ENCODE measurements at places on chromosomes 2 and 18.
A peak's percentile ranks its signal among the peaks of the same experiment; 100 is the strongest.

DNA sequence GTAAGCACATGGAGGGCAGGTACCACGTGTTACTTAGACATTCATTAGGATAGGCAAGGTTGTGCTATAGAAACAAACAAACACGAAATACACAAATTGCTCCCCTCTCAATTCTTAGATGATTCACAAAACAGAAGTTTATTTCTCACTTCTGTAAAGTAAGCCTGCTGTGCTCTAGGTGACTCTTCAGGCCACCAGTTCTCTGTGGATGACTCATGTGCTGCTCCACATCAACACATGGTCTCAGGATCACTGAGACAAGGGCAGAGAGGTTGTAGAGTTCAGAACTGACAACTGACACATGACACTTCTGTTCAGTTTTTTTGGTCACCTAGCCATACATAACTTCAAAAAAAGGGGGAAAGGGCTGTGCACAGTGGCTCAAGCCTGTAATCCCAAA, 70.6 kb downstream of the DAW1 start:
- DNase-seq, result no peak

DNA sequence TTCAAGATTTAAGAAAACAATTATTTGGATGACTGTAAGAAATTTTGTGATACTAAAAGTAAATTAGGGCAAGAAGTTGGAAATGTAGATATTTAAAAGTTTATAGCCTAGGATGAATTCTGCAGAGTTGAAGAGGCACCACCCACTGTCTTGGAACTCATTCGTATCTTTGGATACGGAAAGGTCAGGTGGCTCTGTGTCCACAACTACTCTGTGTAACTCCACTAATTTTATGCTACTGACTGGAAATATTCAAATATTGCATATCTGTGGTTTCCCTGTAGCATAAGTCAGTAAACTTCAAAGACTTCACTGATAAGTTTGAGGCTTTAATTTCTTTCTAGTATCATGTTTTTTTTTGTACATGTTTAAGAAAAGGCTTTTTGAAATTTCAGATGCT, 156.9 kb upstream of the RPRM start:
- no peak for DNase-seq

- no peak for DNase-seq
Measured at GRCh38 chr2:71715951-71716696, 262.8 kb downstream of the DYSF start.

DNA sequence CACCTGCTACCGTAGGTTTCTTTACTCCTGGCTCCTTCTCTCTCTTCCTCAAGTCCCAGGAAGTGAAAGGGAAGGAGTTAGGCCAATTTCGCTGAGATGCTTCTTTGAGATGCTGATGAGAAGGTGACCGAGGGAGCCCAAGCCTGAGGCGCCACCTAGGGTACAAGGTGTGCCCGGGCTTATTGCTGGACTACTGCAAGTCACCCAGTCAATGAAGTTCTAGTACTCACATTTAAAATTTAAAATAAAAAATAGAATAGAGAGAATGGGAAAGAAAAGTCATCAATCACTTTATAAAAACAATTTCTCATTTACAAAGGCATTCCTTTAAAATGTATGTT, 45.3 kb downstream of the ACAA2 start:
- DNase-seq, result no peak

DNA sequence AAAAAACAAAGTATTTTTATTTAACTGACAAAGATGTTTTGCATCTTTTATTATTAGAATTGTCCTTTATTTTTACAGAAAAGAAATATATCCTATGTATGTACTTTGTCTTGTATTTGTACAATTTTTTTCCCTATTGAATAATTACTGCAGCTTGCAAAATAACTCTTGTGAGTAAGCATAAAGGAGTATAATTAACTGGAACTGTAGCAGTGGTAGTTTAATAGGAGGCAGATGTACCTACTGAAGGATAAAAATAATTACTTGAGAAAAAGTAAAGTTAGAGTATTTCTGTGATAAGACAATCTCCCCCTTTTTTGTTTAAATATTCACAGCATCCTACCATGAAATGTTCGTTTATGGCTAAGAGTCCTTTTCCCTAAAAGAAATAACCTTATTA, 34.7 kb downstream of the EHBP1 start:
- no peak for DNase-seq

DNA sequence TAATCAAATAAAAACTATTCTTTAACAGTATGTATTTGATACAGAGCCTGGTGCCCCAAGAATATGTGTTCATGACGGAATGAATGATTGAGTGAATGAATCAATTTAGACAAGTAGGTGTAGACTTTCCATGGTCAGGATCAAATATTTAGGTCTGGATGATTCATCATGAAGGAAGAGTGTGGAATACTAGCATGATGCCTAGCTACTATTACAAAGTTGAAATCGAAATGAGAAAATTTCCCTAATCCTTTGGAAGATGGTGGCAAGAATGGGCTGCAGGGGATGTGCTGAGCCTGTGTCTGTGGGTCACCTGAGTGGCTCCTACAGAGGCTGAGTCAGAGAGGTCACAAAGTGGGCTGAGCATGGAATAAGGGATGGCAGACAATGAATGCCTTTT, 3.1 kb upstream of the MALT1 start:
- no peak for DNase-seq

GRCh38 chr18:3995476-3996102, 459.5 kb downstream of the DLGAP1 start:
- DNase-seq, result peak; percentile 93

GRCh38 chr2:172919732-172920131, 155.9 kb upstream of the MAP3K20 start:
- no peak for DNase-seq

DNA sequence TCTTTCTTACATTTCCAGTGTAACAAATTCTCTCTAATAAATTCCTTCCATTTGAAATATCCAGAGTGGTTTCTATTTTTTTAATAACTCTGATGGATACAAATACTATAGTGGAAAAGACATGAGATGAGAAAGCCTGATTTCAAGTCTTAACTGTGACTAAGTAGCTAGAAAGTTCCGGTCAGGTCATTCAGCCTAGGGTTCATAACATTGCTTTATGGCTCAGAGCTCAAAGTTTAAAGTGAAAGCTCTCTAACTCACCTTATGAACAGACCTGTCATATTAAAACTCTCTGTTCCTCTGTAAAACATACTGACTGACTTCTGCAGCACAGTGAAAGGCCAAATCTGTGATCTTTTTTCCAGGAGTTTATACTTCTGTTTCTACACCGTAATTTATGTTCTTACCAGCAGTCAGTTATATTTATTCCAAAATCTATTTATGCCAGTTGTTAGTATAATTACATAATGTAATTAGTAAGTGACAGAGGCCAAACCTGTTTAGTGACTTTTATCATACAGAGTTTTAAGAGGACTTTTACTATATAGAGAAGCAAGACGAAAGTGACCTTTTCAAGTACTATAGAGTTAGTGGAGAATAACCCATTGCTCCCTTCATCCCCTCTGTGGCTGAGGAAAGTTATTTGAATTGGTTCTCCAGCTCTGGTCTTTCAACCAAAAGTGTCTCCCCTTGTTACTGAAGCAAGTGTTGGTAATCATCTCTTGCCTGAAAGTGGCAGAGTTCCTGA, 118.8 kb upstream of the PDE1A start:
- DNase-seq, result no peak

DNA sequence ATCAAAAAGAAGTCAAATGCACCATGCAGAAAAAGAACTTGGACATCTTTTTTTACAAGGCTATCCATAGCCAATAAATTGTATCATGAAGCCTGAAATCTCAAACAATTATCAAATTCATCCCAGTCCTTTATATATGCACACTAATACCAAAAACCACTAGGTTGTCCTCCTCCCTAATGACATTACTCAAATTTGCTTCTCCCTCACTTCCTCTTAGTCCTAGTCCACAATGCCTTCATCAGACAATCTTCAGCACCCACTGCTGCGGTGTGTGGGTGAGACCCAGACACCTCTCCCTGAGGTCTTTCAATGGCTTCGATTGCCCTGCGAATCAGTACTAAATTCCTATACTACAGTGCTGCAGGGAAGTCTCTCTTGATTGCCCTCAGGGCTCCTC, 58.1 kb downstream of the CLASP1 start:
- no peak for DNase-seq

All from erythroblast (primary cell).